ENCODE measurements at places on chromosomes 2 and 18.

GRCh38 chr2:234425639-234426603 lies 71.0 kb downstream of the ARL4C start:
- no peak for DNase-seq

DNA sequence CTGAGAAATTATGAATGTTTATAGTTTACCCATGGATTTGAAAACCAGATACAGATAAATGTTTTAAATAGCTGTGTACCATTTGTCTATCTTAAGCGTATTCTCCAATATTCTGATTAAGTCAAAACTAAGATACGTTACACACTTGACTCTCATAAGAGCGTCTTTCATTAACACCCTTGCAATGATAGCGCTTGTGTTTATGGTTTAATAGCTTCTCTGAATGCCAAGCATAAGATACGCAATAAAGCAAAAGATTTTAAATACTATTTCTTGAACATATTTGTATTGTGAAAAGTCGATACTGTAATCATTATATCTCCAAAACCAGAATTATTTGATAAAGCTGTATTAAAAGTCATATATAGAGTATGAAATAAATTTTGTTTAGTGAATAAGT lies 3.0 kb downstream of the CALCRL start:
- no peak for DNase-seq

GRCh38 chr2:85865539-85866164 lies 23.1 kb downstream of the ST3GAL5 start:
- DNase-seq, result no peak

DNA sequence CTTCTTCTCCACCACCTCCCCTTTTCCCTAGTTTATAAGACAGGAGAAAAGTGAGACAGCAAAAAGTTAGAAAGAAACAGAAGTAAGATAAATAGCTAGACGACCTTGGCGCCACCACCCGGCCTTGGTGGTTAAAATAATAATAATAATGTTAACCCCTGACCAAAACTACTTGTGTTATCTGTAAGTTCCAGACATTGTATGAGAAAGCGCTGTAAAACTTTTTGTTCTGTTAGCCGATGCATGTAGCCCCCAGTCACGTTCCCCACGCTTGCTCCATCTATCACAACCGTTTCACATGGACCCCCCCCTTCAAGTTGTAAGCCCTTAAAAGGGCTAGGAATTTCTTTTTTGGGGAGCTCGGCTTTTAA lies 1.5 kb upstream of the BUB1 start:
- DNase-seq, result no peak

DNA sequence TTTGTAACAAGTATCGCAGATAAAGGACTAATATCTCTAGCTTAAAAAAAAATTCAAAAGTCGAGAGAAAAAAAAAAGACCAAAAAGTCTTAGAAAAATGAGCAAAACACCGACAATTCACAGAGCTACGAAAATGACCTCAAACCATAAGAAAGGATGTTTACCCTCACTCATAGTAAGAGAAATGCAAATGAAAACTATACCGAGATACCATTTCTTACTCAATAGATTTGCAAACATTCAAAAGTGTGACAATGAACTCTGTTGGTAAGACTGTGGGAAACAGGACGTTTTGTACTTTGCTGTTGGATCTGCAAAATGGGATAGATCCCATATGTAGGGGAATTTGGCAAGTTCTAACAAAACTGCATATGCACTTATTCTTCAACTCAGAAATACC lies 39.9 kb upstream of the LDAH start:
- no peak for DNase-seq

- no peak for DNase-seq
These were observed 1211.4 kb upstream of the FAM98A start for GRCh38 chr2:34810456-34810855.

- DNase-seq, result peak; percentile 38
These were observed 38.4 kb downstream of the EPAS1 start for GRCh38 chr2:46335391-46336282.

- no peak for DNase-seq
These were observed 47.6 kb upstream of the LGALSL start for GRCh38 chr2:64406407-64406774.

- no peak for DNase-seq
These were observed 14.2 kb upstream of the WIPF1 start for GRCh38 chr2:174611854-174612253.

DNA sequence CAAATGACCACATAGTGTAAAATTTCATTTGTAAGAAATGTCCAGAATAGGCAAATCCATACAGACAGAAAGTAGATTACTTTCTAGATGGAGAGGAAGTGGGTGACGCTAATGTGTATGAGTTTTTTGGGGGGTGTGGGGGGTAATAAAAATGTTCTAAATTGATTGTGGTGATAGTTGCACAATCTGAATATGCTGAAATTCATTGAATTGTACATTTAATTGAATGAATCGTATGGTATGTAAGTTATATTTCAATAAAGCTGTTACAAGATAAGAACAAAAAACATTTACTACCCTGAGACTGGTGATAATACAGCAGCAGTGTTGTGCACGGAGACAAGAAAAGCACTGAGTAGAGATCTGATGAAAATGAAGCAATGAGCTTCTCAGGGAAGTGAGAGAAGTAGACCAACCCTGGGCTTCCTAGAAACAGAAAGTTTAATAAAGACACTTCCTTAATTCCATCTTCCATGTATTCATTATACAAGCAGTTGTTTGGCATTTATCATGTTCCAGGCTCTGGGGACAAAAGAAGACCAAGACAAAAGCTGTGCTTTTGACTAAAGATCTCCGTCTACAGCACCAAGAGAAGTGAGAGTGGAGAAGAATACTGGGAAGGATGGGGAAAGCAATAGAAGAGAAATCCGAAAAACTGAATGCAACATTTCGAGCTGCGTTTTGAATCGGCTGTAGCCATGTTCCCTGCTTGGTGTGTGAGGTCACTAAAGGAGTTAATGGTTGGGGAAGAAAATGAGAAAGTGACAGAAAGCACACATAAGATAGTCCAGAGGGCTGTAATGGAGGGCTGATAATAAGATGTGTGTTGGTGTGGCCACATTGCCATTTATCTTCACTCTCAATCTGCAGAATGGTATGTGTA lies 1.8 kb upstream of the PDE11A start:
- no peak for DNase-seq

DNA sequence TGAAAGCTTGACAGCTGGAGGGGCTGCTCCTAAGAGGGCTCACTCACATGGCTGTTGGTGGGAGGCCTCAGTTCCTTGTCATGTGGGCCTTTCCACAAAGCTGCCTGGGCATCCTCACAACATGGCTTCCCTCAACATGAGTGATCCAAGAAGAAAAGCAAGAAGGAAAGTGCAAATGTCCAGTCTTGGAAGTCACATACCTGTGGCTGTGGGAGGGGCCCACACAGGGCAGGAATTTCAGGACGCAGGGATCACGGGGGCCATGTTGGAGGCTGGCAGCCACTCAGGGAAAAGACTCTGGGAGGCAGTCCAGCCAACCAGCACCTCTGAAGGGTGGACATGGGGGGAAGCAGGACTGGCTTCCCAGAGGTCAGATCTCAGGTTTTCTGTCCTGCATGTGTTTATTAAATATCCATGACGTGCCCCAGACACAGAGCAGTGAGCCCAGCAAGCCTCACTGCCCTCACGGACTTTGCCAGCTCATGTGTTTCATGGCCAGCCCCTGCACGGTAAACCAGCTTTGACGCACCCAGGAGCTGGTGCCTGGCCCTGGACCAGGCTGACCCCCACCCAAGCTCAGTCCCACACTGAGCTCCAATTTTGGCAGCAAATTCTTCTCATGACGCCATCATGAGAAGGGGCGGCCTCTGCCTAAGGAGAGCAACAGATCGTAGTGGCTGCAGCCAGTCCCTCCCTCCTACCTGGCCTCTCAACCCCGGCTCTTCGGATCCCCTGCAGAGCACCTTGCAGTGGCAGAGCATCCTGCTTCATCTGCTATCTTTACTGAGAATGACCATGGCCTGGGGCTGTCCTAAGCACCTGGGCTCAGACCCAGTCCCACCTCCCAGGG lies 34.7 kb upstream of the GPR17 start:
- DNase-seq, result no peak

DNA sequence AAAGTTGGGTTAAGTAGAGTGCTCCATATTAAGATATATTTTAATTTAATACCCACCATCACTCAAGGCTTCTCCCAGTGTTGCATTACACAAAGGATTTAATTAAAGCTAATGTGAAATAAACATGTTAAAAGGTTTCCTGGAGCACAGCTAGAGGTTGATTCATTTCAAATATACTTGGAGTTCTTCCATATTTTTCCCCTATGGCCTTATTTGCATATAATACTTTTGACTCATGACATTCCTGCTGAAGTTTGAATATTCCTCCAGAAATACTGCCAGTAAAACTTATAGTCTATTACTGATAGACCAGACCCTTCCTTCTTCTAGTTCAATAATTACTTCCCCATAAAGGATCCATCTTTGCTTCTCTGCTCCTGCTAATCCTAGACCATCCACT lies 227.5 kb downstream of the GULP1 start:
- no peak for DNase-seq

Data from LNCaP clone FGC (cell line).